ENCODE measurements at places on chromosomes 6 and 20.

- DNase-seq = no peak
Measured at GRCh38 chr20:56187534-56188165, 60.9 kb upstream of the MC3R start.

DNA sequence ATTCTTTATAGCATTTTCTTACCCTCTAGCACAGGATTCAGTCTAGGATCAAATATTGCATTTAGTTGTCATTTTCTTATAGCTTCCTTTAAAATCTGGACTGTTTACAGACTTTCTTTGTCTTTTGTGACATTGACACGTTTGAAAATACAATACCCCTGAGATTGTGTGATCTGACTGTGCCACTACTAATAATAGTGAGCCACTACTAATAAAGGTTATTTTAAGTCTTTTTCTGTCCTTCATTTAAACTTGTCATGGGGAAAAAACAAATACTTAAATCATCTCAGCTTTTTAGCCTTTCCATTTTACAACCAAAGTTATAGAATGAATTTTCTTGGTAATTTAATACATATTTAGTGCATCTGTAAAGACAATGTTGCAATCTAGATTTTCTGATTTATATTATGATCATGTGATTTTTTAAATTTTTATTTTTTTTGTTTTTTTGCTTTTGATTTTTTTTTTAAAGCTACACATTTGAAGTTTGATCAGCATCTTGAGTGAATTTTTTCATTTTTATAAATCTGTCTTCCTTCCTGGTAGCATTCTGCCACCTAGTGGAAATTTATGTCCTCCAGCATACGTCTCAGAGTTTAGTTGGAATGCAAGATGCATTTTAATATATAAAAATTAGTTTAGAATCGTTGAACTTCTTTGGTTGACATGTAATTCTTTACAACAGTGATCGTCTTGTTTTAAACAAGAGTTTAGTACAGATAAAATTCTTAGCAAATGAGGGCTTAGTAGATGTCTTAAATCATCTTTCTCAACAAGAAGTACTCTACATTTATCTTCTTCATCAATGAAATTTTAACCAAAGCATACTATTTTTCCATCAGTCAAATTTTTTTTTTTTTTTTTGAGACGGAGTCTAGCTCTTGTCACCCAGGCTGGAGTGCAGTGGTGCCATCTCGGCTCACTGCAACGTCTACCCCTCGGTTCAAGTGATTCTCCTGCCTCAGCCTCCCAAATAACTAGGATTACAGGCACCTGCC, 119.4 kb downstream of the NCOA3 start:
- DNase-seq = no peak

DNA sequence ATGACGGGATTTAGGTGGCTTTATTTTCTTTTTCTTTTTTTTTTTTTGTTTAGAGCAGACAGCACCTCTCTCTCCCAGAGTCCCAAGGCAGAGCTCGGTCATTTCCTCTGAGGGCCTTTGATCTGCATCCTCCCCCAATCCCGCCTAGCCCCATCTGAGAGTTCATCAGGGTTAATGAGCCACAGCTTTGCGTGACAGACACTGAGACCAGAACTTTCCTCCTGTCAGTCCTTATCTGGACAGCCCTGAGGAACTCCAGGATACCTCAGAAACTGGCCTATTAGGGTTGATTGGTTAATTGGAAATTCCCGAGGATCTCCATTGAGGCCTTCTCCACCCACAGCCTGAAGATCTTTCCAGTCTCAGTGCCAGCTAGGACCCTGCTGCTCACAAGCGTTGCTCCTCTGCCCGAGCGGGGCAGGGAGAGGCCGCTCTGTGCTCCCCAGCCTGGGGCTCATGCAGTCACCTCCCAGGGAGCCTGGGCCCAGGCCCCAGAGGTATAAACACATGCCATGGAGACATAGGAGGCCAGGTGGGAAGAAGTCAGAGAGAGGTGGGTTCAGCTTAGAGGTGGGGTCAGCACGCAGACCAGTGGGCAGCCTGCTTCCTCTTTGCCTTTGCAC, 1.4 kb upstream of the LRRN4 start:
- no peak for DNase-seq

DNA sequence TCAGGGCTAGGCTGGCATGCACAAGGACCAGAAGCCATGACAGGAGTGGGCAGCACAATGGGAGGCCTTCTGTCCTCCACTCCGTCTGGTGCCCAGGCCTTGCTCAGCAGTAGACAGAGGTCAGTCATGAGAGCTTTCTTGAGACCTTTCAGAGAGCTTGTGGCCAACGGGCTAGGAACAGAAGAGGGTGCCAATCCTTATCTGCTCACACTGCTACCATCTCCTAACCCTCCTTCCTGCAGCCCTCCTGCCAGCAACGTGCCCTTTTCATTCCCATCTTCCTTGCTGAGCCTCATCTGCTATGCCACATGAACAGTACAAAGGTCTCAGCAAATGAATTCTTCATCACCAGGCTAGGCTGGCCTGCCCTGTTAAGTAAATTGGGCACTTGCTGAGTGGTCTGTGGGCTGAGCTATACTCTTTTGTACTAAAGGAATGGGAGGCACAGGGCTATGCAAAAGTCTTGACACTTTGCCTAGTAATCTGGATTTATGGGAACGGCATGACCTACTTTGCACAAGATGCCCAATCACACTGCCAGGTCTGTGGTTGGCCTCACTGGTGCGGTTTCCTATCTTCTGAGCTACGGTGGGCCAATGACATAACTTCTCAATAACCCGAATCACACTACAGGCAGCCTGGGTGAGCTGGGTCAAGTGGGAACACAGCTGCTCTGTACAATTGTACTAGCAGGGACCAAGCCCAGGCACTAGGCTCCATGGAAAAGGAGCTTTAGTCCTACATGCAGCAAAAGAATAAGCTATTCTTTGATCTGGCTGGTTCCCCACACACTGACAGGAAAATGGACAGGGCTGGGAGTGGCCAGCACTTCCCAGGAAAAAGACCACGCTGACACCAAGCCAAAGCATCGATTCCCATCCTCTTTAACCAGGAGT, 47.8 kb downstream of the ELOVL5 start:
- no peak for DNase-seq

DNA sequence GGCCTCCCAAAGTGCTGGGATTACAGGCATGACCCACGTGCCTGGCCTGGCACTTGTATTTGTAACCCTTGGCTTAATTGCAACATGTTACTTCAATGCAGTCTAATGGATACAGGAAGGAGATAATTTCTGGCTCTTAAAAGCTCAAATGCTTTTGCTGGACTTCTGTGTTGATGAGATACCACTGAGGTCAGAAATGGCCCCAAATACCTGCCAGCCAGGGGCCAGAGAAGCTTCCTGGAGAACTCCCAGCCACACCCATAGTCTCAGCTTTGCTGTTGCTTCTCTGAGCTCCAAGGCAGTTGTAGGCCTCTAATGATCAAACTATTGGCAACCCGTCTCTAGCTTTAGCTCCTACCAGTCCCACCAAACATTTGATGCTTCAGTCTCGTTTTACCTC, 14.2 kb upstream of the ZNFX1 start:
- no peak for DNase-seq

GRCh38 chr20:41052742-41053419, 24.3 kb downstream of the TOP1 start:
- no peak for DNase-seq
